NCI-H1930 (cell line): ENCODE measurements at places on chromosomes 12 and 14.

- no peak for DNase-seq
Observed at GRCh38 chr12:27733052-27733656, 22.5 kb downstream of the MRPS35 start.

GRCh38 chr12:121137512-121137911 lies 4.8 kb downstream of the P2RX7 start:
- no peak for DNase-seq

- DNase-seq = no peak
Observed at GRCh38 chr12:124328116-124328515, 33.2 kb downstream of the RFLNA start.

DNA sequence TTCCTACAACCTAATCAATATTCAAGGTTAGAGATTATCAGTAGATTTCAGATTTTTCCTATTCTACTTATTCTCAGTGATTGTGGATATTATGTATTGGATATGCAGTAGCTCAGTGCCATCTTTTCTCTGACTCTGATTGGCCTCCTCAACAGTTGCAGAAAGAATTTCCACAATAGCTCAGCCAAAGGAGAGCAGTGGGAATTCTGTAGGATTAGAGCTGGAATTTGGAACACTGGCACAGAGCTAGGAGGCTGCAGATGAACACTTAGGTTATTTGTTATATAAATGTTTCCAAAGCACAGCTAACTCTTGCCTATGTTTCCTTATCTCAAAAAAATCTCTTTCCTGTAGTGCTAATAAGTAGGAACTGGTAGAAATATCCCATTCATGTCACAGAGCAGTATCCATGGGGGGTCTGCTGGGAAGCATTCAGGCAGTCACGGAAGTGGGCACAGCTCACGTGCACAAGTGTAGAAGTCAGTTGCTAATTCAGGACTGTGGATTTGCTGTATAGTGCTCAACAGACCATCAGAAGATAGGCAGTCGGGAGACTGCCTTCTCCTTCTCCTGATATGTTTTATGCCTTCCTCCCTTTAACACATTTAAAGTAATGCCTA lies 116.2 kb upstream of the TMEM260 start:
- DNase-seq = no peak

DNA sequence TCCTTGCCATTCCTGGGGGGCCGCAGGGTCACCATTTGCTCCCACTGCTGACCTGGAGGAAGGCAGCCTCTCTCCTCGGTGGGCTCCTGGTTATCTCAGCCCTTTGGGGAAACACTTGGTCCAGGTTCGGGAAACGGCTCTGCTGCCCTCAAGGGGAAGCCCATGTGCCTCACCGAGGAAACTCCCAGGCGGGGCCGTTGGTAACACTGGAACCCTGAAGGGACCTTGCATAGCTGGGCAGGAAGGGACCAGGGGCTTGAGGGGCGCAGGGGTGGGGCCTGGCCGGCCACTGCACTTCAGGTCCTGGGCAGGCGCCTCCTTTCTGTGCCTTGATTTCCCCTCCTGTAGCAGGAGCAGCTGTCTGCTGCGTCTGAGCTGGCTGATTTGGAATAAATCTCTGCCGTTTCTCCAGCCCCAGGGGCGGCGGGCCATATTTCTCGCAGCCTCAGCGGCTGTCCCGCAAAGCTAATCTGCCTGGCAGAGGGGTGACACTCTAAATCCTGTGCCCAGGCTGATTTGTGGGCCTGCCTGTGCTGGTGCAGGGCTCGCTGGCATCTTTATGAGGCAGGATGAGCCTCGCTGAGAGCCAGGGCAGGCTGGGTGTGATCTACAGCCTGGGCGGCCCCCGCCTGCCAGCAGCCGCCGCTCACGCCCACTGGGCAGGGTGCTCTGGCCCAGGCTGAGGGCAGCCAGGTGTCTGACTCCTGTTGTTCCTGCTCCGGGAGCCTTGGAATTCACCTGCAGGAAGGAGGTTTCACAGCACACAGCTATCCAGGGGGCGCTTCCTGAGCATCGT lies 49.7 kb downstream of the KIF26A start:
- no peak for DNase-seq

- no peak for DNase-seq
Observed at GRCh38 chr12:124278389-124279101, 16.3 kb upstream of the RFLNA start.

DNA sequence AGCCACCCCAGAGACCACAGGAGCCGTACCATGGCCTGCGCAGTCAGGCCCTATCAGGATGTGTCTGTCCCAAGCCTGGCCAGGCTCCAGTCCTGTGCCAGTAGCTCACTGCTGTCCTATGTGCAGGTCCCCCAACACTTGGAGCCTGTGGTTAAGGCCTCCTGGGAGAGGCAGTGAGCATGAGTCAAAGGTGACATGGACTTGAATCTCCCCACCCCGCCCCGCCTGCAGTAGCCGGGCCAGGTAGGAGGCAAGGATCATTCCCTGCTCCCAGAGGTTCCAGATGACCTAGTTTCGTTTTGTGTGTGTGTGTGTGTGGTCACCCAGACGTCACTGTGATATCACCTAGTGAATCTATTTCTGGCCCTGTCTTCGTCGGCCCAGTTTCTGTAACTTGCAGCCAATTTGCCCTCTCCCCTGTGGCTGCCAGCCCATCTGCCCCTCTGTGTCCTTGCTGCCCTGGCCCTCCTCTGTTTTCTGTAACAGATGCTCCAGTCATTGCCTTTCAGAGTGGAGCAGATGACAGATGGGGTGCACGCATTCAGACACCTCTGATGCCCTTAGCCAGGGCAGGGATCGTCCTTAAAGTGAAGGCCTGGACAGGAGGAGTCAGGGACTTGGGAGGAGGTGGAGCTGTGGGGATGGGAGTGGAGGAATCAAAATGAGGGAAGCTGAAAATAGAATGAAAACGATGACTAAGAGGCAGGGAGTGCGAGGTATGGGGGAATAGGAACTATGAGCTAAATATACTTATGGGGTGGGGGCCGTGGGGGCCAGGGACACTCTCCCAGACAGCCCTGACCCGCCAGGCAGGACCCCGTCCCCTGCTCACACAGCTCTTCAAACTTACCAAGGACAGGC lies 37.4 kb downstream of the SLC6A12 start:
- DNase-seq = no peak

DNA sequence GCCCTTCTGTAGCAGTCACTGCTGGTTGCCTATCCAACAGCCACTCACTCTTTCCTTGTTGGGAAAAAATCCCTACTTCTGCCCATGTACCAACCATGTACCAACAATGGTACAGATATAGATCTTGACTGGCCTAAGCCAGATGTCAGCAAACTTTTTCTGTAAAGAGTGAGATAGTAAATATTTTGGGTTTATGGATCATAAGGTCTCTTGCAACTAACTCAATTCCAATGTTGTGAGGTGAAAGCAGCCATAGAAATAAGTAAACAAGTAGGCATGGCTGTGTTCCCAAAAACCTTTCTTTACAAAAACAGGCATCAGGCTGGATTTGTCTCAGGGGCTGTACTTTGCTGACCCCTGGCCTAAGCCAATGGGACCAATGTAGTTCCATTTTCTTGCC lies 73.5 kb downstream of the ARMH4 start:
- DNase-seq = no peak

- DNase-seq = no peak
Observed at GRCh38 chr12:75058228-75058627, 151.4 kb downstream of the KCNC2 start.

- DNase-seq = no peak
Observed at GRCh38 chr12:78534311-78534710, 330.3 kb upstream of the SYT1 start.

DNA sequence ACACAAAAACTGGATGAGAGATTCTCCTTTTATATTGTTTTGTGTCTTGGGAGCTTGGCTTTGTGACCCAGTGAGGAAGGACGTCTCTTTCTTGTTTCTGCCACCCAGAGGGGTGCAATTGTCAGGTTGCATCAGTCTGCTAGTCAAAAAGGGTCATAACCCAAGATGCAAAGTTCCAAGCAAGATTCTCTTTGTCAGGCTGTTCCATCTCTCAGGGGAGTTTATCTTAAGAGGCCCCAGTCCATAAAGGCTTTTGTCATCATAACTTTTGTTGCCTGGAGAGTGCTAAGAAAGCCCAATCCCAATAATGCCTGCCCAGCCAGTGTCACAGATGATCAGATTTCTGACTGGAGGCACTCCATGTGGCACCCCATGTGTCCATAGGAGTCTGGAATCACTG lies 444.9 kb downstream of the TRHDE start:
- DNase-seq = no peak

- no peak for DNase-seq
Observed at GRCh38 chr12:18257251-18257650, 4.1 kb upstream of the PIK3C2G start.

DNA sequence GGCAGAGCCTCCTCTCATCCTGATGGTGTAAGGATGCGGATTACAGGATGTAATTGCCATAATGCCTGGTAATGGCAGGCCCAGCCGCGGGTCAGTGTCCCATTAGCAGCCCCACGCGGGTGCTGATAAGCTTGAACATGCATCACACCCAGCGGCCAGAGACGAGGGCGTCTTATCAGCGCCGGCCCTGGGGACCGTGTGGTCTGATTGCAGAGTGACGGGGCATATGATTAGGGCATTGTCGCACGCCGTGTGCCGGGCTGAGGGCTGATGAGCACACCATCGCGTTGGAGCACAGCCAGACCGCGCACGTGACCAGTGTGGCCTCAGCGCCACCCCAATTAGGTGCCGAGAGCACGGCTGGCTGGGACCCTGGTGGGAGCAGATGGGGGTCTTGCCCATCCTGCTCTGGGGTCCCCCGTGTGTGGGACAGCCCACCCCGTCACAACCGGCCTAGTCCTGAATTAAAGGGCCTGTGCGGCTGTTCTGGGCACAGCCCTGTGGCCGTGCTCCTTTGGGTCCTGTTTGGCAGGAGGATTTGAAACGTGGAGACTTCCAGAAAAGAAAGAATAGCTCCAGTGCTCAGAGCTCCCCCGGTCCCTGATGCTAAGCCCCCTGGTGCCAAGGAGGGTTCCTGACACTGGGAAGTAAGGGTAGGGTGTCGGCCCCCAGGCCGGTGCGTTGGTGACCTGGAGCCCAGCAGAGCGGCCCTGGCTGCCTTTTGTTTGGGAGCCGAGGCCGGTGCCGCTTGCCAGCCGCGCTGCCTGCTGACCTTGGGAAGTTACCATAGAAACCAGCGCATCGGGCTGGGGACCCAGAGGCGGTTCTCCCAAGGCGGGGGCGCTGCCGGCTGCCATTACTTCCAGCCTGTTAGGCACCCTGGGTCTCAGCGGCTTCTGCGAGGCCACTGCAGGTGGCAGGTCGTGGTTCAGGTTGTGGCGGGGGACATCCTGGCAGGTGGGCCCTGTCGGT lies 20.7 kb downstream of the KIF26A start:
- peak; percentile 15 for DNase-seq

- no peak for DNase-seq
Observed at GRCh38 chr12:100576331-100577036, 3.0 kb downstream of the GAS2L3 start.
